GM04503 (cell line): ENCODE measurements at places on chromosomes 3 and 15.

DNA sequence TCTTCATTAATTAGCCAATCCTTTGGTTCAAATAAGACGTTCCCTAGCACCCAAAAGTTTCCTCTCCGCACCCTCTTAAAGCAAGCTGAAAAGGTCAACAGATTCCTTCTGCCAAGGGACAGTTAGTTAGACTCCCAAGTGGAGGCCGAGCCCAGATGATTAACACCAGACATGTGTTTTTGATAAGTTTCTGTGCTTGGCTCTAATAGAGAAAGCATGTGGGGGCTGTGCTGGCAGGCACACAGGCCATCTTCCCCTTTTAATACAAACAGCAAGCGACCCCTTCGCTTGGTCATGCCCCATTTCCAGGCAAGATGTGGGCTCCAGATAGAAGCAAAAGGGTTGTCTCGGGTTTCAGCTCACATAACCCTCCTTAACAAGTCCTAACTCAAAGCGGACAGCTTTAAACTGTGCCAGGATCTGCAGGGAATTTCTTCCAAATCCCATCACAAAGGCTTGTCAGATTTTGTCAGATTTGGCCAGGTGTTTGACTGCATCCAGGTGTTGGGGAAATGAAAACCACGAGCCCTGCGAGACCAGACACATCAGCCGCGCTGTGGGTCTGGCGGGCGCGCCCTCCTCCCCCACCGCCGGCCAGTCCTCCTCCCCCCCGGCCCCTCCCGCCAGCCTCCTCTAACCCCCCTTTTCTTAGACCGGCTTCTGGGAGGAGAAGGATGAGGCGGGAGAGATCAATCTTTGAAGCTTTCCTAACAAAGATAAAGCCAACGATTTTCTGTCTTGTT lies 3.3 kb downstream of the HES1 start:
- DNase-seq, result no peak

GRCh38 chr3:149145974-149146373 lies 16.5 kb downstream of the HPS3 start:
- DNase-seq, result no peak

GRCh38 chr3:51304230-51304629 lies 80.9 kb upstream of the MANF start:
- DNase-seq, result no peak

- no peak for DNase-seq
Measured at GRCh38 chr3:20047976-20048883, 8.0 kb downstream of the KAT2B start.

- no peak for DNase-seq
Measured at GRCh38 chr3:148081926-148082325, 615.8 kb upstream of the AGTR1 start.

- peak; percentile 3 for DNase-seq
Measured at GRCh38 chr3:197847866-197848401, 56.9 kb downstream of the LRCH3 start.

DNA sequence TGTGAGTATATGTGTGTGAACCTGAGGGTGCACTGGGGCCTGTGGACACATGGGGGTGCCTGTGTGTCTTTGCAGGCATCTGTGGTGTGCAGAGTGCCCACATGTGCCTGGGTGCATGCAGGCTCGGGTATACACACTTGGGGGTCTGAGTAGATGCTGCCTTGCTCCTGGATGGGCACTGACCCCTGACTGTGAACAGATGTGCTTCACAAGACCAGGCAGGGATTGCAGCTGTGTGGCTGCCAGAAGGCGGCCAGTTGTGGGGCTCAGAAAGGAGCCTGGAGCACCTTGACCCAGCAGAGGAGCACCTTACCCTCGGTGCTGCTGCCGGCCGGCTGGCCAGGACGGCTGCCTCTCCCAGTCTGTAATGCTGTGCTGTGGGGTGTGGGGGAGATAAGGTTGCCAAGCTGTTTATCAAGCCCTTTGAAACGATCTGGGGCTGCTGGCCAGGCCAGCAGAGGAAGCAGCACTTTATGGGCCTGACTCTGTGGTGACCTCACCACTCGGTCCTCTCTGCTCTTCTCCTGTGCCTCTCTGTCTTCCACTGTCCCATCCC lies 55.5 kb upstream of the MRPS22 start:
- no peak for DNase-seq

DNA sequence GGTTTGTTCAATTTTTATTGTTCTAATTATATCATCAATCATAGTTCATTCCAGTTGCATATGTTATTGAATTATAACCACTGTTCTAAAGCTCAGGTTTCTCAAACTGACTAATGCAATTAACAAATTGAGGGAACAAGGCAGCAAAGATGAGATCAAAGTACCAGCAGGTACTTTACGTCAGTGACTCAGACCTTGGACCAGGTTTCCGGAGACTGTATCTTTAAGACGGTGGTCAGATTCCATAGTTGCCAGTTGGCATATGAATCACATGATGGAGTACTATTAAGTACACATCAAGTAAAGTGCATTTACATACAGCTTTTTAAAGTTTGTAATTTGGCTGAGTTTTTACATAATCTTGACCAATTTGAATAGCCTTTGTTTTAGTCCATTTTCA lies 583.6 kb upstream of the ROBO2 start:
- no peak for DNase-seq

DNA sequence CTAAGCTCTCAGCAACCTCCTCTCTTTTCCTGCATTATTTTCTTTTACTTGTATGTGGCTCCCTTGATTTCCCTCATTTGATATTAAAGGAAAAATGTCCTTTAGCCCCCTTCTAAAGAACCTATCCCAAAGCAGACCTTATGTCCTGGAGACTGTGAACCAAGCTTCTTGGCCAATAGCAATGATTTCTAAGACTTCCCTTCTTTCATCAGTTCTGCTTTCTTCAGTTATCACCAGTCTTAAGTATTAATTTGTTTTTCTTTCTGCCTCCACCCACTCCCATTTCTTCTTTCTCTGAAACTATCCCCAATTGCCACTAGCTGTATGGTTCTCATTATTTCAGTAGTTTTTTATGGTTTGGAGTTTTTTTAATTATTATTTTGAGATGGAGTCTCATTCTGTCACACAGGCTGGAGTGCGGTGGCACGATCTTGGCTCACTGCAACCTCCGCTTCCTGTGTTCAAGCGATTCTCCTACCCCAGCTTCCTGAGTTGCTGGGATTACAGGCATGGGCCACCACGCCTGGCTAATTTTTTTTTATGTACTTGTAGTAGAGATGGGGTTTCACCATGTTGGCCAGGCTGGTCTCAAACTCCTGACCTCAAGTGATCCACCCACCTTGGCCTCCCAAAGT lies 12.1 kb downstream of the TMOD3 start:
- DNase-seq, result no peak

DNA sequence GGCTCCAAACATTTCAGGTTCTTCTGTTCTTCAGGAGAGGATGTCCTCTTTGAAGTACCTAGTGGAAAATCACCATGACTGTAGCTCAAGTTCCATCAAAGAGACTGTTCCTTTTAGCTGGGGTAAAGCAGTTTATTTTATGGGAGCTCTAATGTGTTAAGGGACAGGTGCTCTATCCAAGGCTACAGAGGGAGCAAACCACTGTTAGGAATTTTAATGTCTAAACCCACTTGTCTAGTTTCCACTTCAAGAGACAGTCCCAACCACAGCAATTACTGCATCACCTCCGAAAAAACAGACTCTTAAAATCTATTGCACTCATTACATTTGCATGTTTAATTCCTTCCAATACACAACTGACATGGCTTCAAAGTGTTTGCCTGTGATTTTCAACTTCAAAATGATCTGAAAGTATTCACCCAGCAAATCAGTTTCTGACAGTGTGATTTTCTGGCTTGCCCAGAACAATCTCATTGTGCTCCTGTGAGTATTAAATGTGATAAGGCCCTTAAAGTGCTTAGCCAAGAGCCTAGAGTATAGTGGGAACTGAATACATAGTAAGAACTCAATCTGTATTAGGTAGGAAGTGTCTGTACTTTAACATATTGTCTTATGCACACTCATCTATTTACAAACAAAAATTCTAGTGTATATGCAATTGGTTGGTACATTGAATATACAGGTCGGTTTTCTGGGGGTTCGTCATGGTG lies 266.5 kb upstream of the CCDC54 start:
- DNase-seq, result no peak

DNA sequence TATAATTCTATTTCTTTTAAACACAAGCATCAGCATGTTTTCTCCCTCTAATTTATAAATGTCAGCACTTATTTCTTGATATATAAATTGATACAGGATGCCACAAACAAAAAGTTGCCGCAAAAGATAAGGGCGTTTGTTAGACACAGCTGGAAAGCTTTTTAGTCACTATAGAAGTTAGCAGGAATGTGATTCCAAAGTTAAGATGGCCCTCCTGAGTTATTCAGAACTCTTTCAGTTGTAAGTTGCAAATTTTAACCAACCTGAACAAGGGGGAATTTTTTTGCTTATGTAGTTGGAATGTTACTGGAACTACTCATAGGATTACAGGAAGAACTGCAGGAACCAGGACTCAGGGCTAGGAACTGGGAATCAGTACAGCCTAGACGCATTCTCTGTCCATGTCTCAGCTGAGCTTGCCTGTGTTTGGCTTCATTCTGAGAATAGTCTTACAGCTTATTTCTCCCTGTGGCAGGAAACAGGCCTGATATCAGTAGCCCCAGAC lies 166.3 kb downstream of the VGLL4 start:
- DNase-seq, result peak; percentile 37

DNA sequence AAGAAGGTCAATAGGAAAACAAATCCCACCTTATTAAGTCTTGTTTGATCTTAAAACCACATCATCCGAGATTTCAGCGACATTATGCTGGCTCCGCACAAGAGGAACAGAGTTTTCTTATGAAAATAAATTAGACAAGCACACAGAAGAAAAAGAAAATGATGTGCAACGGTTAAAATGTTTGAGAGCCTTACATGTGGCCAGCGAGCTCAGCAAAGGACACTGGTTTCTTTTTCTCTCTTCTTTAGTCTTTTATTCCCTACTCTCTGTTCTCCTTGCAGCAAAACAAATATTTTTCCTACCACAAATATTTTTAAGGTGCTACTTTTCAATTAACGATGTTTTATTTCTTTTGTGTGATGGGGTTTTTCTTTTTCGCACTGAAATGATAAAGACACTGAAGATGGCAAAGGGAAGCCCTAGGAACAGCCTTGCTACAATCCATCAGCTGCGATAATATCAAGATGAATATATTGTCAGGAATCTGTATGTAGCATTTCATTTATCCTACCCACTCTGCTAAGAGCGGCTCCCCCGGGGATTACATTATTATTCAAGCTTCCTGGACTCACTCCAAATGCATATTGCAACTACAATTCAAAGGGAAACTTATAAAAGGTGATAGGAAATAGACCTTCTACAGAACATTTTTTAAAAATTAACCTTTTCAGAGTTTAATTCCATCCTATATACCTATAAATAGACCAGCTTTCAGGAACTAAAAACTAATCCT lies 72.9 kb downstream of the ANXA2 start:
- DNase-seq, result no peak
